ENCODE measurements at places on chromosomes 16 and 17. TPM values are rescaled to one million over a fixed set of nuclear protein-coding genes. Genes with fewer than 3 reads are reported as not detected.

The SP6 gene
- total RNA-seq: 12.7 TPM

The KCTD5 gene
- total RNA-seq: 47.8 TPM

The KRTAP4-5 gene
- total RNA-seq: not detected

The PRR35 gene
- total RNA-seq: not detected

GRCh38 chr17:75823257-75824041 lies 20.8 kb downstream of the UNC13D start:
- no peak for DNase-seq

GRCh38 chr16:1877089-1877488 lies 5.1 kb upstream of the MEIOB start:
- DNase-seq: no peak

DNA sequence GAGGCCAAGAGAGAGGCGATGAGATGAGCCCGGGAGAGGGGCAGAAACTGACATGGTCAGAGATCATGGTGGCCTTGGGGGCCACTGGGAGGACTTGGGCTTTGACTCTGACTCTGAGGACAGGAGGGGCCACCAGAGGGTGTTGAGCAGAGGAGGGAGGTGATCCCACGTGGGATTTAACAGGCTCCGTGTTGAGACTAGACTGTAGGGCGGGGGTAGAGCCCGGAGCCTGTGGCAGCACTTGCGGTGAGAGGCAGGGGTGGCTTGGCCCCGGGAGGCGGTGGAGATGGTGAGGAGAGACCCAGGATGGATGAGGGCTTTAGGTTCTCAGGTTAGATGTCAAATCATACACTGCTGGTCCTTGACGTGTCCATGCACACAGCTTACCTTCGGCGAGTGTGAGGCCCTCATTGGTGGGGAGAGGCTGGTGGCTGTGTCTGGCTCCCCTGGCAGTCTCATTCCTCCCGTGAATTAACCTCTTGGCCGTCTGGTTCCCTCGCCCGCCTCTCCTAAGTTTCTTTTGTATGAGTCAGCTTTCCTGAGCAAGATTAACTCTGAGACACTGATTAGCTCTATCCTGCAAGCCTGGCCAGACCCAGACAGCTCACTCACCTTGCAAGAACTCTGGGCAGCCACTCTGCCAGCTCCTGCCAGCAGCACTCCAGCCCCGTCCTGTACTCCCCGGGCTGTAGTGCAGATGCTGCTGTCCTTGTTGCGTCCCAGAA lies 39.7 kb downstream of the VPS35L start:
- DNase-seq: no peak

DNA sequence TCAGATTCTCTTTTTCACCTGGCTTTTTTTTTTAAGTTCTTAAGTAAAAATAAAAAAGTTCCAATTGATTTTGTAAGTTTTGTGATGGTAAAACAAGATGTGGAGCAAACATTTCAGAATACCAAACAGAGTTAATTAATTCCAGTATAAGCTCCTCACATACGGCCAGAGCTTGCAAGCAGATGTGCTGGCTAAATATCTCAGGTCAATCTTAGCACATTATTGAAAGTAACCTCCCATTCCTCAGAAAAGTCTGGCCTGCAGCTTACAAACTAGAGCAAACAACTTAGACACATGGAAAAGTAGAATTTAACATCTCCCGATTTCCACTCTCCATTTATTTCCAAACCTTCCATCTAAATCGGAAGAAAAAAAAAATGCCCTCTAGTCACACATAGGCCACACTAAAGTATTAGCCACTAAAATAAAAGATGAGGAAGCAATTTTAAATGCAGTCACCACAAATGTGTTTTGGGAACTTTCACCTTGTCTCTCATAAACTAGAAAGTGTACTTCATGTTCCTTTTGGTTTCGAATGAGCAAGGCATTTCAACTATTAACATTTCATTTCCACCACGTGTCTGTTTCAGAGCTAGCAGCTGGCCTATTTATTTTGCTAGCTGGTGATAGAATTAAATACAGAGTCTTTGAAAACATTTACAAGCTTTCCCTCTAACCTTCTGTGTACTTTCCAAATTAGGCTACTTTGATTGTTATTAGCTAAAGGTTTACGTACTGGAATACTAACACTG lies 143.3 kb downstream of the STX8 start:
- DNase-seq: no peak

DNA sequence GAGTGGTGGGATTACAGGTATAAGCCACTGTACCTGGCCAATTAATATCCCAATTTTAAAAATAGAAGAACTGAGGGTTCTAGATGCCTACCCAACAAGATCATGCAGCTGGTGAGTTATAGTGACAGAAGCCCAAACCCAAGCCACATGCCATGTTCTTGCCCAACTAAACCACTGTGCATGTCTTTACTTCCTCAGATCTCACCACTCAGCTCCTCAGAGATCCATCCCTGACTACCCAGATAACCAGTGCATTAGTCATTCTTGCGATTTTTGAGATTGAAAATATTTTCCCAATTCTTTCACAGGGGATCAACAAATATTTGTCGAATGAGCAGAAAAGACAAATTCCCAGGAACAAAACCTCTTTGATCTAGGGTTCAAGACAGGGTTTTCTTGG lies 303.1 kb downstream of the CBLN1 start:
- peak; percentile 31 for DNase-seq

- DNase-seq: no peak
Observed at GRCh38 chr16:10805334-10805733, 13.3 kb downstream of the TVP23A start.

GRCh38 chr16:82784573-82784968 lies 157.8 kb downstream of the CDH13 start:
- no peak for DNase-seq

DNA sequence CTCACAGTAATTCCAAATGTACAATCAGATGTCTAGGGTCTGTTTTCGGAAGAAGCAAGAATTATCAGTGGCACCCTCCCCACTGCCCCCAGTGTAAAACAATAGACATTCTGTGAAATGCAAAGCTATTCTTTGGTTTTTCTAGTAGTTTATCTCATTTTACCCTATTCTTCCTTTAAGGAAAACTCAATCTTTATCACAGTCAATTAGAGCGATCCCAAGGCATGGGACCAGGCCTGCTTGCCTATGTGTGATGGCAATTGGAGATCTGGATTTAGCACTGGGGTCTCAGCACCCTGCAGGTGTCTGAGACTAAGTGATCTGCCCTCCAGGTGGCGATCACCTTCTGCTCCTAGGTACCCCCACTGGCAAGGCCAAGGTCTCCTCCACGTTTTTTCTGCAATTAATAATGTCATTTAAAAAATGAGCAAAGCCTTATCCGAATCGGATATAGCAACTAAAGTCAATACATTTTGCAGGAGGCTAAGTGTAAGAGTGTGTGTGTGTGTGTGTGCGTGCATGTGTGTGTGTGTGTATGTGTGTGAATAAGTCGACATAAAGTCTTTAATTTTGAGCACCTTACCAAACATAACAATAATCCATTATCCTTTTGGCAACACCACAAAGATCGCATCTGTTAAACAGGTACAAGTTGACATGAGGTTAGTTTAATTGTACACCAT lies 59.7 kb downstream of the HLF start:
- no peak for DNase-seq

DNA sequence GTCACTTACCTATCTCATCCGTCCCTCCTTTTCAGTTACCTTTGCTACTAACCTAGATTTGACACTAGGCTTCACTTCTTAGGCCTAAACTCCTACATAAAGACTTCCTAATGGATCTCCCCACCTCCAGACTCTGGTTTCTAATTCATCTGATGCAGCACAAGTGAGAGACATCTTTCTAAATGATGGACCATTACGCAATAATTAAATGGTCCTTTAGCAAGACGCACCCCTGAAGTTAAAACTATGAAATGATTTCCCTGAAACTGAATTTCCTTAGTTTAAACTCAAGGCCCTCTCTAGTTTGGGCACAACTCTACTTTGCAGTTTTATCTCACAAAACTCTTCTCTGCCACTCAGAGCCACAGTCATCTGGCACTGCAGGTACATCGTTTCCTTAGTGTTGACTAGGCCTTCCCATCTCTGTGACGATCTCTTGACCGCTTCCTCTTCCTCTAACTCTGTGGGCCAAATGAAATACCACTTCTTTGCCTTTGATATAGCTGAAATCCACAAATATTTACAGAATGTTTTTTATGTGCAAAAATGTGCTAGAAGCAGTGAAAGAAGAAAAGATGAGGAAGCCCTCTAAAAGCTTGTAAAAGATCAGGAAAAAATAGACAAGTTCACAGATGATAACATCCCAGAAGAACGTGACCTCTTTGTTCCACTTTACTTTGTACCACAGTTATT lies 3.3 kb downstream of the SYNRG start:
- DNase-seq: no peak

DNA sequence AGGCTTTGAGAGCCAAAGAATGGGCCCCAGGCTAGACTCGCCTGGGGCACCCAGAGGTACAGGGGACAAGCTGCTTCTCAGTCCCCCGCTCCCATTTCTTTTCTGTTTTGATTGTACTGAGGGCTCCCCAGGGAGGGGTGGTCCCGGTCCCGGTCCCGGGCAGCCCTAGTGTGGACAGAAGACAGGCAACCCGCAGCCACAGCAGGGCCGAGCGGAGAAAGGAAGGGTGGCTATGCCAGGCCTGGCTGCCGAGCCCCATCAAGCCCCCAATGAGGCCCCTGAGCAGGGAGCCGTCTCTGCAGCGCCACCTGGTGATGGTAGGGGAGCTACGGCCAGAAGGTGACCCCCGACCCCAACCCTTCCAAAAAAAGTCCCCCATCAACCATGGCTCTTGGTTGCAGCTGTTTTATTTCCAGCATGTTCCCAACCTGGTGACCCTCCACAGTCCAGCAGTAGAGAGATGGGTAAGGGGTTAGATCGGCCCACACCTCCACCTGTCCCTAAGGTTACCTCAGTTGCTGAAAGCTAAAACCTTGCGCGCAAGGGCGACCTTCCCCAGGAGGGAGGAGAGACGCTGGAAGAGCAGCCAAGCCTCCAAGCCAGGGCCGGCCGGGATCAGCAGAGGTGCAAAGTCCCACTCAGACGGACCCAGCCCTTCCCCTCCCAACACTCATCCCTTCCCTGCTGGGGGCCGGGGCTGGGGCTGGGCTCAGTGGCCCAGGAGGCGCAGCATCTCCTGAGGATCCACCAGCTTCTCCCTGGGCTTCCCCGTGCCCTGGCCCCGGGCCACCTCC lies 2.6 kb upstream of the GRIN2C start:
- no peak for DNase-seq

DNA sequence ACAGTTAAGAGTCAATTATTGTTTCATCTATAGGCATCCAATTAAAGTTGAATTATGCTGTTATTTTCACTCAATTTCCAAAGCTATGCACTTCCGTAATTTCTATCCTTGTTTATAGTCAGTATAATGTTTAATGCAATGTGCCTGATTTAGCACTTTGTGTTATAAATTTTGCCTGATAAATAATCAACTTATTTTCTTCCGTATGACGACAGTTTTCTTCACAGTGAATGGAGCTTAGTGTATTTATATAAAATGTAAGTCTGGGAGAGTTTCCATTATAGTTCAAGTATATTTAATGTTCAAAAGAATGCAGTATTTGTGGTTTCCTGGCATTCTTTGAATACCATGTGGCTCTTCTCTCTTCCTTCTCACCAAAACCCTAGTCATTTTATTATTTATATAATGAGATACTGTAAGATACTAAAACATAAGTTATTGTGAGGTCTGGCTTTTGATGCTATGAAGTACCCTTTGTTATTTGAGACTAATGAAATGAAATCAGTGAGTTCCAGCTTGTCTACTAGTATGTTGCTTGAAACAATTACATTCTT lies 240.6 kb downstream of the PRKCA start:
- no peak for DNase-seq

DNA sequence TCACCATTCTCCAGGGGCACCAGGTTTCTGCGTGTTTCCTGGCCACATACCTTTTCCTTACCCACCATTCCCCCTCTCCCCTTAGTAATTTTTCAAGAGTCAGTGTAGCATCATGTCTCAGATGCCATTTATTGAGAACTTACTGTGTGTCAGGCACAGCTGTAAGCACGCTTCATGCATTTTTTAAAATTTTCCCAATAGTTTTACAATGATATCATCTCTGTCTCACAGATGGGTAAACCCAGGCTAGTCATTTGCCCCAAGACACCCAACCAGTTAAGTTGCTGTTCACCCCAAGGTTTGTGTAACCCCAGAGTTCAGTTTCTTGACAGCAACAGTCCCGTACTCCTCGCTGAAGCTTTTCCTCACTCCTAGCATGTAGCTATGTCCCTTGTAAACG lies 56.4 kb upstream of the IRX3 start:
- DNase-seq: peak; percentile 32

GRCh38 chr17:63445571-63445953 lies 544 bp downstream of the CYB561 start:
- peak; percentile 68 for DNase-seq

DNA sequence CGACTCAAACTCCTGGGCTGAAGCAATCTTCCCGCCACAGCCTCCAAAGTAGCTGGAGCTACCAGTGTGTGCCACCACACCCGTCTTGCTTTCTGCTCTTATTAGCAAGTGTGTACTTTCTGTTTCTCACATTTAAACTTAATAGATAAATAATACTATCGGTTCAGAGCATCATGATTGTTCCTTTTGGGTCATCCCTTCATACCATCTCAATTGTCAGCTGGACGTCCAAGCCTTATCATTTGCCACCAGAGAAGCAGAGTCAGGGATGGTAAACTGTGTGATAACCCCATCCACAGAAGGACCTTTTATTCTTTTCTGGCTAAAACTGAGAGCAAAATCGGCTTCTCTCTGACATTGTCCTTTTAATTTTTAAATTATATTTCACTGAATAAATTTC lies 279.8 kb upstream of the GOT2 start:
- no peak for DNase-seq
